Omental fat pad (tissue), 4 donors: ENCODE measurements at places on chromosomes 2 and 18.

GRCh38 chr2:189860161-189860560 is 75.9 kb downstream of the PMS1 start:
- DNase-seq: no peak

GRCh38 chr2:7094231-7094741 is 177.1 kb downstream of the RNF144A start:
- DNase-seq: no peak

DNA sequence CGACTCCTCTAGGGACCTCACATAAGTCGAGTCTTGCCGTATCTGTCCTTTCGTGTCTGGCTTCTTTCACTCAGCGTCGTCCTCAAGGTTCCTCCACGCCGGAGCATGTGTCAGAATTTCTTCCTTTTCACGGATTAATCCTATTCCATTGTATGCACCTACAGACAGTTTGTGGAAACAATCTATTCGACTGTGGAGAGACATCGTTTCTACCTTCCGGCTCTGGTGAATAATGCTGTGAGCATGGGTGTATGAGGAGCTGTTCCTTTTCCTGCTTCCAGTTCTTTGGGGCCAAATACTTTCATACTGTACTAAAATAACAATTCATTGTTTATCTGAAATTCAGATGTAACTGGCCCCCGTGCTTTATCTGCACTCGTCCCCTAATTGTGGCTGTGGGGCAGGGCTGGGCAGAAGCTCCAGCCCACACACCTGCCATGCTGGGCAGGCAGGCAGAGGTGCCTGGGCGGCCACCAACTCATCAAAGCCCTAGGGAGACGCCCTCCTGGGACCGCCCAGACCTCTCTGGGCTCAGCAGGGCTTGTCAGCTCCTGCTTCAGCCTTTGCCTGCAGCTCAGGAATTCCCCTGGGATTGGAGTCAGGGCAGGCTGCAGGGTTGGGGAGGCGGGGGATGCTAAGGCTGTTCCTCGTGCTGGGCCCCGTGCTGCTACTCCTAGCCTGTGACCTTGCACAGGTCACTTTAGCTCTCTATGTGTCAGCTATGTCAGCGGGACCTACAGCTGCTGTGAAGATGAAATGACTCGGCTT is 14.5 kb downstream of the GPC1 start:
- no peak for DNase-seq

DNA sequence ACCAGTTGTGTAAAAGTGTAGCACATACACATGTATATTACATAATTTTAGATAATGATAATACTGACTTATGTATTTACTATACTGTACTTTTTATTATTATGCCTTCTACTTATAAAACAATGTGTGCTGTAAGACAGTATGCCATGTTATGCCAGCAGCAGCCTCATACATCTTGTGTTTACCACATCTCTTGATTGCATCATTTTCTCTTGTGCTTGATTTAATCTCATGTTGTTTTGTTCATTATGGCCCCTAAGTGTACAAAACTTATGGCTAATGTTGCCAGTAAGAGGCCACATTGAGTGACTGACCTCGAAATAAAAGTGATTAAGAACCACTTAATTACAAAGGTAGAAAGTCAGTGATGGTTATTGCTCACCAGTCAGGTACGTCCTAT is 128.0 kb upstream of the SP5 start:
- no peak for DNase-seq

DNA sequence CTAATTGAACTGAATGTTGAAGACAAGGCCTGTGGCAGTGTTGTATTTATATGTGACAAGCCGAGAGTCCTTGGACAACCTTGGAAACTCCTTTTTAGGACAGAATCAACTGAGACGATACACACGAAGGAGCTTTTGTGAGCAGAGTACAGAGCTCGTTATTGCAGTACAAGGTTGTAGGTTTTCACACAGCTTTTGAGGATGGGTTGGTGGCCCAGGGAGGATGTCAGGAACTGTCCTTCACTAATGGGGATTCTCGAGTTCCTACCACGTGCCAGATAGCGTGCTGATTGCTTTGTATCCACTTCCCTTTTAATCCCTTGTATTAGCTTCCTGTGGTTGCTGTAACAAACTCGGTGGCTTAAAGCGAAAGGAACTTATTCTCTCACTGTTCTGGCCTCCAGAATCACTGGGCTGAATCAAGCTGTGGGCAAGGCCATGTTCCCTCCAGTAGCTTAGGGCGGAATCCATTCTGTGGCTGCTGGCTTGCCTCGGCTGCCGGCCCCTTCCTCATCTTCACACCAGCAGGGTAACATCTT is 20.2 kb downstream of the INPP4A start:
- DNase-seq: no peak

DNA sequence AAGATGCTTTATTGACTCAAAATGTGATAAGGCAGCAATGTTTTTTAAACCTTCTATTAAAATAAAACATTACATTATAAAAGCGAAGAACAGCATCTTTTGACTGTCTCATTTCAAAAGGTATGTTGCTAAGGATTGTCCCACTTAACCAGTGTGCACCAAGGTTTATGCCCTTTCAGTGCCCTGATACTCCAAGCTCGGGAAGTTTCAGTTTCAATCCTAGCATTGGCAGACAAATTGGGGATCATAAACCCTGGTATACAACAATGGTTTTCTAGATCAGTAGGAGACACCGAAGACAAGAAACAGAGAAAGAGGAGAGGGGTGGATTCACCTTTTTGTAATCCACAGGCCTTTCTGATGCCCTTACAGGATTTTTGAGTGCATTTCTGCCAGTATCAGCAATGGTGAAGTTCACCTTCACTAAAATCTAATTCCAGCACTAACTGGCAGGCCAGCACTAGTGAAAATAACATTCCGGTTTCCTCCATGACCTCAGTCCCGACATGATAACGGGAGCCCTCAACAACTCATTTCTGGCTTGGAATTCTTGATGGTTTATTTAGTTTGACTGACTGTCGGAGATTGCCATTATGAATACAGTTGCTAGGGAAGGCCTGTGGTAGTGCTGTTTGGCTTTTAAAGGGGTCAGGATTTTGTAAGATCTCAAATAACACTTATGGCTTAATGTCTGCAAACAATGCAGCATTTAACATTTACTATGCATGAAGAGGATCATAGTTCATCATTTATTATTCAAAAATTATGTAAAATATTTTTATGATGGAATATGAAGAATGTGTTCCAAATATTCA is 33.3 kb upstream of the FIGN start:
- DNase-seq: no peak

GRCh38 chr2:219918254-219918653 is 290.8 kb downstream of the SLC4A3 start:
- no peak for DNase-seq

DNA sequence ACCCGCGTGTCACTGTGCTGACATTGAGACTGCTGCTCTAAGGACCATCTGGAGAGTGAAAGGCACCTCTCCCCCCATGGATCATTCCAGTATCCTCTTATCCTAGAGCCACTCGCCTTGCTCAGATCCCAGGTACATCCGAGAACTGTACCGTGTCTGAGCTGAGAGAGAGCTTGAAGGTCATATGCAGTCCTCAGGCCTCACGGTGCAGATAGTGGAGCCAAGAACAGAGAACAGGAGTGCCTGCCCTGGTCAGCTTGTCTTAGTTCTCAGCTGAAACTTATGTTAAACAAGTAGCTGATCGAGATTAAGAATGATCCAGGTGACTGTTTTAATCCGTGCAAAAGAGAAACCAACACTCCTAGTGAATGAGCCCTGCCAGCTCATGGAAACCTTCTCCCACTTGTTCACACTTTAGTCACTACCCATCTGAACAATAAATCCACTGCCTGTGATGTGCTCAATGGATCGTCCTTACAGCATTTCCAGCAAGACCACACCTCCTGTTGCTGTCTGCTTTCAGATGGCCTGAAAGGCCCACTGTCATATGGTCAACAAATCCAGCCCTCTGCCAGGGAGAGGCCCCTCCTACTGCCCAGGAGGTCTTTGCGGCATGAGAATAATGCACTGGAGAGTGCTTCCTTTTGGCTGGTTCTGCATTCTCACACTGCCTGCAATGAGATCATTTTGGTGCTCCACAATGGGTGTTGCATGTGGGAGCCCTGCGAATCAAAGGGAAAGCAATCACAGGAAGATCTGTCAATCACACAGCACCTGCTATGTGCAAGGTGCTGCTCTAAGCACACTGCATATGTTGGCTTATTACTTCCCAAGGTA is 43.7 kb upstream of the APCDD1 start:
- no peak for DNase-seq

GRCh38 chr2:149040451-149040850 is 2.0 kb downstream of the LYPD6B start:
- DNase-seq: no peak
